ENCODE measurements at places on chromosomes 3 and 15. TPM values are rescaled to one million over a fixed set of nuclear protein-coding genes. Genes with fewer than 3 reads are reported as not detected.

GOLGA6L10 gene
- 1.3 TPM for total RNA-seq

DISP2 gene
- 0.38 TPM for total RNA-seq

MKRN2OS gene
- total RNA-seq, result 1.3 TPM

SLC28A1 gene
- not detected for total RNA-seq

MYL3 gene
- total RNA-seq, result 8.5 TPM

ARHGEF26 gene
- total RNA-seq, result 4.4 TPM

CAMK2N2 gene
- 0.16 TPM for total RNA-seq

GATM gene
- 2.1 TPM for total RNA-seq

GADL1 gene
- total RNA-seq, result 0.13 TPM

ZNF660 gene
- 1.1 TPM for total RNA-seq

ASB14 gene
- not detected for total RNA-seq

CASR gene
- total RNA-seq, result not detected

CPNE9 gene
- not detected for total RNA-seq

FANCD2OS gene
- total RNA-seq, result not detected

ZNF639 gene
- total RNA-seq, result 33.2 TPM

BCL2A1 gene
- not detected for total RNA-seq

FOXL2 gene
- 0.13 TPM for total RNA-seq

VGLL3 gene
- 15.6 TPM for total RNA-seq

SSUH2 gene
- 0.63 TPM for total RNA-seq

ZNF620 gene
- total RNA-seq, result 1.8 TPM

LCTL gene
- total RNA-seq, result 0.25 TPM

MITF gene
- total RNA-seq, result 30.0 TPM

MORC1 gene
- not detected for total RNA-seq

ABHD17C gene
- 7.1 TPM for total RNA-seq

ITGA11 gene
- total RNA-seq, result 7.8 TPM

TTBK2 gene
- 4.4 TPM for total RNA-seq

MGA gene
- 11.6 TPM for total RNA-seq

DOCK3 gene
- total RNA-seq, result 0.13 TPM

C3orf62 gene
- total RNA-seq, result 0.76 TPM

TBC1D23 gene
- 12.7 TPM for total RNA-seq

IGDCC3 gene
- not detected for total RNA-seq

GOLGA6L7 gene
- not detected for total RNA-seq

NR2F2 gene
- 88.4 TPM for total RNA-seq

SATB1 gene
- total RNA-seq, result 14.8 TPM

CCR8 gene
- not detected for total RNA-seq

CEP63 gene
- 7.3 TPM for total RNA-seq

ZNF774 gene
- 1.5 TPM for total RNA-seq

GRAMD2A gene
- 1.1 TPM for total RNA-seq

FAM3D gene
- total RNA-seq, result not detected
